ENCODE measurements at places on chromosomes 1 and 21.

- no peak for DNase-seq
Measured at GRCh38 chr1:14955402-14955801, 198.1 kb upstream of the TMEM51 start.

DNA sequence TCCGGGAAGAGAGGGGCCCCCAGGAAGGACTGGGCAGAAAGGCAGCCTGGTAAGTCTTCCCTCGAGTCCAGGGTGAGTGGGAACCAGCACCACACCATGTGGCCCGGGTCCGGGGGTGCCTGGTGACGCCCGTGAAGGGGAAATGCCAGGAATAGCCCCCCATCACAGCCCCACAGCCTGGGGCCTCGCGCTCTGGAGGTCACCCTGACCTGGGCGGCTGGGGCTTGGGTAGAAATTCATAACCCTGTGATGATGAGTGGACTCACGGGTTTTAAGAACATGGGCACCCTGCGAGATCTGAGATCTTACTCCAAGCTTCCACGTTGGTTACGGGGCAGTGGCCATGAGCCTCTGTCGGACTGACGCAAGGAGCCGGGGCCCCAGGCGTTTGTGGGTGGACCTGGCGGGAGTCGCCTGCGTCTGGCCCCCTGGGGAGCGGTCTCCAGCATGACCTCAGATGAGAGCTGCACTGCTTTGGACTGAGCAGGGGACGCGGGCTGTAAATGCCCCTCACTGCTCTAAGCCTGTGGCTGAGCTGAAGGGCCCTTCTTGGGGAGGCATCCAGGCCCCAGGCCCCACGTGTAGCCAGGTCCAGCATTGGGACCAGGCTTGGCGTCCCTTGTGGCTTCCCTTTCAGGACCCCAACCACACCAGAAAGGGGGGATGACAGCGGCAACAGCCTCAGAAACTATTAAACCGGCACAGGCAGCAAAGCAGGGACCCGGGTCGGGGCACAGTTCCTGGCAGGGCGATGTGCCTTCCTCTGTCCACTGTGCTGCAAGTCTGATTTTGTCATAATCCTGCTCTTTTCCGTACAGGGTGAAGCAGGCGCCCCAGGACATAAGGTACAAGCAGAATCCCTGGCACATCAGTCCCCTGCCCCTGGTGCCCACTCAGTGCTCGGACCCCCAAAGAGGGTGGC, 60.0 kb downstream of the SLC19A1 start:
- no peak for DNase-seq

DNA sequence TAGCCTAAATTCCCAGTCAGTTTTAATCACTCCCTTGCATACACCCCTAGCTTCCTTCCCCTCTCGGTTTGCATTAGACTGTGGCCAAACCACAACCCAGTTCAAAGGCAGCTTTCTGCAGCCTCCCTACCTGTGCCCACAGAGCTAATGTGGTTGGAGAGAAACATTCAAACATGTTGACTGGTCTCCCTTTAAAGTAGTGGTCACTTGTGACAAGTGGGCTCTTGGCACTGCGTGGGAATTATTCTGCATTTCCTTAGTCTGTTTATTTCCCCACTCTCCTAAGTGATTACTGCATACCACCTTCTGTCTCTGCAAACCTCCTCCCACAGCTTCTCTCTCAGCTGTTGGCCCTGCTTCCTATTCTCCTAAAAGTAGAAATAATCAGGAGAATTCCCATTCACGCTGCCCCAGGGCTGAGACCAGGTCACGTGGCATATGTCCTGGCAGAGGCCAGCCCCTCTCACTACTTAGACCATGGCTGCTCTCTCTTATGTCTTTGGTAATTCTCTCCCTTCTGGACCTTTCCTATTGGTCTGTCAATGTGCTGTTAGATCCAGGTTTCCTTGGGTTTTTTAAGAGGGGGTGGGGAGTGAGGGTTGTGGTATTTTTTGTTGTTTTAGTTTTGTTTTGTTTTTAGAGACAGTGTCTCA, 38.4 kb upstream of the CD101 start:
- DNase-seq: no peak

DNA sequence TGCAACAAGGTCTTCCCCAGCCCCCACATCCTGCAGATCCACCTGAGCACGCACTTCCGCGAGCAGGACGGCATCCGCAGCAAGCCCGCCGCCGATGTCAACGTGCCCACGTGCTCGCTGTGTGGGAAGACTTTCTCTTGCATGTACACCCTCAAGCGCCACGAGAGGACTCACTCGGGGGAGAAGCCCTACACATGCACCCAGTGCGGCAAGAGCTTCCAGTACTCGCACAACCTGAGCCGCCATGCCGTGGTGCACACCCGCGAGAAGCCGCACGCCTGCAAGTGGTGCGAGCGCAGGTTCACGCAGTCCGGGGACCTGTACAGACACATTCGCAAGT, 3.8 kb downstream of the ZBTB18 start:
- no peak for DNase-seq

- no peak for DNase-seq
Measured at GRCh38 chr1:109383854-109384253, 13.9 kb downstream of the SORT1 start.

GRCh38 chr1:179803104-179803503, 60.0 kb downstream of the FAM163A start:
- DNase-seq: no peak

- no peak for DNase-seq
Measured at GRCh38 chr1:221309723-221310122, 430.5 kb downstream of the HLX start.
